ENCODE measurements at places on chromosomes 2 and 18. TPM values are rescaled to one million over a fixed set of nuclear protein-coding genes. Genes with fewer than 3 reads are reported as not detected.

- no peak for DNase-seq
These were observed 149.2 kb upstream of the NCKAP5 start for GRCh38 chr2:133717497-133717896.

GRCh38 chr2:72718876-72719275, 107.0 kb downstream of the EXOC6B start:
- DNase-seq = no peak

NCKAP5 gene
- 2.9 TPM for total RNA-seq

DNA sequence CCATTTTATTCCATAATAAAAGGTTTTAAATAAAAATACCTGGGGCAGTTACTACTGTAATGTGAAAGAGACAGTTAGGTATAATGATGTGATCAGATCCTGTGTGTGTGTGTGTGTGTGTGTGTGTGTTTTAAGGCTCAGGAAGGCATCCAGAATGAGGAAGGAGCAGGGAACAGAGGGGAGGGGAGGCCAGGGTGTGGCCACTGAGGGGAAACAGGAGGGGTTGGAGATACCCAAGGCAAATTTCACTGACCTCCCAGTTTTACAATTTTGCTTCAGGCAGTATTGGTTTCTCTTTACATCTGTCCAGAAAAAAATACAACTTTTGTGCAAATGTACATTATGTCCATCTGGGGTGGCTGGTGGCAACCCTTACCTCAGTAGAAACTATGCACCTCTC, 163.5 kb upstream of the FBXO11 start:
- DNase-seq = no peak

- DNase-seq = no peak
These were observed 386.1 kb downstream of the SOCS6 start for GRCh38 chr18:70674896-70675295.

GRCh38 chr2:178448968-178449661, 1.9 kb downstream of the PRKRA start:
- no peak for DNase-seq

GRCh38 chr2:41678639-41679038, 369.2 kb upstream of the PKDCC start:
- DNase-seq = no peak

DNA sequence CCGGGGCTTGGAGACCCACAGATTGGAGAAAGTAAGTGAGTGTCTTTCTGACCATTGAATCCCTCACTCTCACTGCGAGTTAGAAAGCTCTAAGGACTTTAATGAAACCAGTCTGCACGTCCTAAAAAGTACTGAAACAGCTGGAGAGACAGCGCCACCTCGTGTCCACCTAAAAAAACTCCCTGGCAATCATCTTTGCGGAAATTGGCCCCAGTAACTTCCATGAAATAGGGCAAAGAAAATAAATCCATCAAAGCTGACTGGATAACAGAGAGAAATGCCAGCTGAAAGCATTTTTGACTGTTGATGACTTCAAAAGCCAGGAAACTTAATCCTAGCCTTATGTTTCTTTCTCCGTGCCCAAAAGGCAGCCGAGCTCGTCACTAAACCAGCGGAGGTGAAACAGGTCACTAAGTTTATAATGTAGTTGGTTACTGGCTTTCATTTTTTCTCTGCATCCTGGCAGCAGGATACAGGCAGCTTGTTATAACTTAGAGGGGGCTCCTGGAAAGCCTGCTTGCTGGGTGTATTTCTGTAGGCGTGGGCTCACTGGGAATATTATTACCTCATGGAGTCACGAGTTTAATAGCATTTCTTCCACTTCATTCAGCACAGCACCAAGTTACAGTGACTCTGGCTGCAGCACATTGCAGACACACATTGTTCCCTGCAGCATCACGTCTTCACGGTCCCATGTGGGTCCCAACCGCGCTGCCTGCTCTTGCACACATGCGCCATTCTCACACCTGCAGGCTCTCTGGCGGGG, 266.5 kb downstream of the HRH4 start:
- peak; percentile 57 for DNase-seq

GRCh38 chr2:84870306-84870705, 10.6 kb downstream of the TRABD2A start:
- no peak for DNase-seq

LDLRAD4 gene
- total RNA-seq = 11.7 TPM

GEN1 gene
- 30.0 TPM for total RNA-seq

GRCh38 chr18:69935319-69936190, 12.1 kb downstream of the CD226 start:
- DNase-seq = no peak

DNA sequence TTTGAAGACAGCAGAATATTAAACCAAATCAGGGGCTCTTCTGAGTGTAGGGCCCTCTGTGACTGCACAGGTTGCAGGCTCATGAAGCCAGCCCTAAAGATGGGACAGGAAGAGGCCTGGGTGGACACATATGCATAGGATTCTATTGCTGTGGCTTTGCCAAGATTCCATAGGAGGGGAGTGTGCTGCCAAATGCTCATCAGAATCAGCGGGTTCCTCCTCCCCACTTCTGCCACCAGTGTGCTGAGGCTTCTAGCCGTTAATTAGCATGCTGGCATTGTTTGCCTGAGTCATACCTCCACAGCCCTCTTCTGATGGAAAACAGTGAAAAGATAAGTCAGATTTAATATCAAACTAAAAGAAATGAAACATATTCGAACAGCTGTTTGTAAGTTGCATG, 103.9 kb upstream of the TMEFF2 start:
- DNase-seq = no peak

GRCh38 chr2:23460228-23460627, 75.2 kb downstream of the KLHL29 start:
- DNase-seq = no peak

GRCh38 chr2:68487773-68488355, 20.5 kb downstream of the APLF start:
- DNase-seq = no peak

GRCh38 chr2:164803776-164804466, 37.7 kb downstream of the COBLL1 start:
- DNase-seq = no peak

DNA sequence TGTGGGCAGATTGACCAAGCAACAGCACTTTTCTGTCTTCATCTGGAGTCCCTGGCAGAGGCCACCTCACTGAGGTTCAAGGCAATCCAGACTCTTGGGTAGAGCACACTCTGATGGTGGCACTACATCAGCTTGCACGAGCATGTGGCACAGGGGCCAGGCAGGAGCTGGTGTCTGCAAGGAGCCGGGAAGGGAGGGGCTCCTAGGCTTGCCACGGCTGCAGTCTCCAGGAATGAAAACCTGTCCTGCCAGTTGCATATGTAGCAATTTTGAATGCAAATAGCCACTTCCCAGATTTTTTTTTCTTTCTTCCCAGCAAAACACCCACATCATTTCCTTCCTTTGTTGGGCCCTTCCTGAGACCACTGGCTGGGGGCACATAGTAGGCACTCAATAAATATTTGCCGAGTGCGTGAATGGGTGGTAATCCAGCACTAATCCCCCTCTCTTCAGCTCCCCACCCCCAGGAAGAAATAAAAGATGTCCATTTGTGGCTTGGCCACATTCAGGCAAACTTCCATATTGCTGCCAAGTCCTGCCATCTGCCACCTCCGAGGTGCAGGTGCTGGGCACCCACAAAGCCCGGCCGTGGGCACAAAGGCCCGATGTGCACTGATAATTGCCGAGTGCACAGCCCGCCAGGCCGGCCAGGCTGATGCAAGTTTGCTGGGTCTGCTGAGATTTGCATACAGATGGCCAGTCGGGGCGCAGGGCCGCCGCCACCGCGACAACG, 72.4 kb downstream of the MYCN start:
- peak; percentile 77 for DNase-seq

NPHP1 gene
- 0.42 TPM for total RNA-seq

COX7A2L gene
- 128 TPM for total RNA-seq

GLI2 gene
- 2.0 TPM for total RNA-seq

DNA sequence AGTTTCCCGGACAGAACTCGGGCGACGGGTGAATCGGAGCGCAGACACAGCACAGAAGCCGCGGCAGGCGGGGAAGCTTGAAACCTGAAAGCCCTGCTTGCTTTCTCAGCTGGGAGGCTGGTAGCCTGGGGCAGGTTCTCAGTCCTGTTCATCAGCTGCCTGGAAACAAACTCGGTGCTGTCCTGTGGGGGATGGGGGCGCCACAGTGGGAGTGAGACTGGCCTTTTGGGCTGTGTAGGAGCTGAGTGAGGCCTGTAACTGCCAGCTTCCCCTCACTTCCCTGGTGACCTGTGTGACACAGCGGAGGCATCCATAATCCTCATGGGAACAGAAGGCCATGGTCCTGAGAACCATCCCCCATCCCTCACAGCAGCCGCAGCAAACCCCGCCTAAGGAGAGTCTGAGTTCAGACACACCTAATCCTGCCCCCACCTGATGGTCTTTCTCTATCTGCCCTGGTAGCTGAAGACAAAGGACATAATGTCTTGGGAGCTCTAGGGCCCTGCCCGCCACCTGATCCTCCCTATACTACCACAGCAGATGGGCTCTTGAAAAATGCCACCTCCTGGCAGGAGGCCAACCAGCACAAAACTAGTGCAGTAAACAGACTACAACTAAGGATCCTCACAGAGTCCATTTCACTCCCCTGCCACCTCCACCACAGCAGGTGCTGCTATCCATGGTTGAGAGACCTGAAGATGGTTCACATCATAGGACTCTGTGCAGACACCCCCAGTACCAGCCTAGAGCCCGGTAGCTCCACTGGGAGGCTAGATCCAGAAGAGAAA, 52.7 kb upstream of the LDLRAD4 start:
- no peak for DNase-seq

LIMS4 gene
- total RNA-seq = 0.40 TPM

SPATA3 gene
- total RNA-seq = not detected

GRCh38 chr18:3861495-3861894, 411.5 kb downstream of the TGIF1 start:
- no peak for DNase-seq

DNA sequence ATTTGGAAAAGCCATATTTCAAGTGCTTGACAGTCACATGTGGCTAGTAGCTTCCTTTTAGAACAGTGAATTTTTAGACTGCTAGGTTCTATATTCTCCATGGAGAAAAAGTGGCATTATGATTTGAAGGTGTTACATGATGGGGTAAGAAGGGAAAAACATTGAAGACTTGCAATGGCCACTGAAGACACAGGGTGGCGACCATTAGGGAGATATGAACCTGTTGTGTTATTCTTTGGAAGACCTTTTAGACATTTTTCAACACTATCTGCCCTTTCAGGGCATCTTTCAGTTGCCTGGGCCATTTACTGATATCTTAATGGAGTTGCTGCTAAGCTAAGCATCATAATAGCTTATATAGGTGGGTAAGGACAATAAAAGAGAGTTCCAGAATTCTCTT, 1387.2 kb downstream of the SUCLG1 start:
- DNase-seq = no peak

DNA sequence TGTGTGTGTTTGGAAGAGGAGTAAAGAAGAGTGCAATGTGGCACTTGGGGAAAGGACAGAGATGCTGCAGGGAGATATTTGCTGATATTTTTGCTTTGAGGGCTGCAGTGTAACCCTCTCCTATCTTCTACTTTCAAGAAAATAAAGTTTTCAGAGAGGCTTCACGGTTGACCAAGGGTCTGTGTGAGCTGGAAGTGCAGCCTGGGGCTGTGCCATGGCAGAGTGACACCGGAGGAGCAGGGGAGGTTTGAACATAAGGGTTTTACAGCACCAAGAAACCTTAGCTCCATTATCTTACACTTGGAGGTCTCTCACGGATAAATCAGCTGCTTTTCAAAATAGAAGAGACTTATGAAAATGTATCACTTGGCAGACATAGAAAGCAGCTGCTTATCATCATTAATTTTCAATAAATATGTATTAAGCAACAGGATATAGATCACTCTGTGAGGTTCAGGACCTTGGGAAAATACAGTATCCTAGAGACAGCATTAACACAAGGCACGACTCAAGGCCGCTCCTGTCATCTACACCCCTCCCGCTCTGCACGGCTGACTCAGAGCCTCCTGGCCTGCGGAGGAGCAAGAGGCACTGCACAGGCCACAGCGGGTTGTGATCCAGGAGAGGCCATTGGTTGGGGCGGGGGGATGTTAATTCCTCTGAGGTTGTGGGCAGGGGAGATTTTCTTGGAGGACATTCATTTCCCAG, 127.8 kb downstream of the COPS8 start:
- DNase-seq = no peak

DNA sequence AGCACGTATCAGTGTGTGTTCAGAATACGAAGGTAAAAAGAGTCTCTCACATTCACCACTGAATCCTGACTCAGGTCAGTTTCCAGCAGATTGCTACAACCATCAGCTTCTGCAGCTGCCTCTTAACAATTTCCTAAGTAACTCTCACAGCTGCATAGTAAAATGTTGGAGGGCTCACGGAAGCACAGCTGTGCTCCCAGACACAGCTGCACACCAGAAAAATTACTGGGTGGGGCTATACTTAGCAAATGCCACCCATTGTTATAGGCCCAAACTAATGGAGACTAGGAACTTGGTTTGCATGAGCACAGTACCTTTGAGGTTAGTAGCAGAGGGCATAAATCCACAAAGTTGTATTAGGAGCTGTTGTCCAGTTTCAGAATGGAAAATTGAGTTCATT, 153.9 kb upstream of the ERBB4 start:
- no peak for DNase-seq

DNA sequence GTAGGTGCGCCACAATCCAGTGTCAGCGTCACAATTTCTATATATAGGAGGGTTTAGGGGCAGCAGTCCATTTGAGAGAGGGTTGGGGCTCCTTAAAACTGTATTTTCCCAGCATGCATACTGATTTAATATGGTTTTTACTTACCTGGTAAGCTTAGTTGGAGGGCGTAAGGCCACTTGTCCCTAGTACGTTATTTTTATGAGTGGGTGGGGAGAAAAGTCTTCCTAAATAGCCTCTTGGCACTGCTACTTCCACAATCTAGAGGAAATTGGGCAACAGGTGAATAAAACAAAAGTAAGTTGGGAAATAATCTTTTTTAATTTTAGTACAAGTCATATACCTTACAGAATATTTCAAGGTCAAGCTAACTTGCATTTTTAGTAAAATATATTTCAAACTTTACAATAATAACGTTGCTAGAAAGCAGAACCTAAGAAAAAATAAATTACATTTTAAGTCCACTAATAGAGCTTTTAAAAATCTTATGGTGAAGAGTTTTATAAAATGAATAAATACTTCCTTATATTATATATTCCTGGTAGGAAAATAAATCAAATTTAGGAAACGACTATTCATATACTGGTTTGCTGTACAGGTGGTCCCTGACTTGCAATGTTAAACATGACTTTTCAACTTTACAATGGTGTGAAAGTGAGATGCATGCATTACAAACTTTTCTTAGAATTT, 20.9 kb downstream of the DHRS9 start:
- DNase-seq = no peak

DNA sequence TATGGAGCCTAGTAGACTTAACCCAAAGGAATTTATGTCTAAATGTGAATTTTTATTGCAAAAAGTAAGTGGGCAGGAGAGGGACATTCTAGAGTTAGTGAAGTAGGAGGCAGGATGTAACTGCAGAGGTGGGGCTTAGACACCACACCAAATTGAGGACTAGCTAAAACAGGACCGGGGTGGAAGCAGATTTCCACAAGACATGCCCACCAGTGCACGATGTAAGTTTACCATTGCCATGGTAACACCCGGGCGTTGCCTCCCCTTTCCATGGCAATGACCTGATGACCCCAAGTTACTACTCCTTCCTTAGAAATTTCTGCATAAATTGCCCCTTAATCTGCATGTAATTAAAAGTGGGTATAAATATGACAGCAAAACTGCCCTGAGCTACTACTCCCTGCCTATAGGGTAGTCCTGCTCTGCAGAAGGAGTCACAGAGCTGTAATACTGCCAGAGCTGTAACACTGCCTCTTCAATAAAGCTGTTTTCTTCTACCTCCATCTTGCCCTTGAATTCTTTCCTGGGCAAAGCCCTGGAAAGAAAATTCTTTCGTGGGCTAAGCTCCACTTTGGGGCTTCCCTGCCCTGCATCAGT, 509.7 kb downstream of the ERBB4 start:
- DNase-seq = no peak

AMER3 gene
- 0.27 TPM for total RNA-seq

- DNase-seq = no peak
These were observed 4.9 kb upstream of the IL1B start for GRCh38 chr2:112841295-112842044.
